Ovary (tissue), 10 donors: ENCODE measurements at places on chromosomes 4 and X.

DNA sequence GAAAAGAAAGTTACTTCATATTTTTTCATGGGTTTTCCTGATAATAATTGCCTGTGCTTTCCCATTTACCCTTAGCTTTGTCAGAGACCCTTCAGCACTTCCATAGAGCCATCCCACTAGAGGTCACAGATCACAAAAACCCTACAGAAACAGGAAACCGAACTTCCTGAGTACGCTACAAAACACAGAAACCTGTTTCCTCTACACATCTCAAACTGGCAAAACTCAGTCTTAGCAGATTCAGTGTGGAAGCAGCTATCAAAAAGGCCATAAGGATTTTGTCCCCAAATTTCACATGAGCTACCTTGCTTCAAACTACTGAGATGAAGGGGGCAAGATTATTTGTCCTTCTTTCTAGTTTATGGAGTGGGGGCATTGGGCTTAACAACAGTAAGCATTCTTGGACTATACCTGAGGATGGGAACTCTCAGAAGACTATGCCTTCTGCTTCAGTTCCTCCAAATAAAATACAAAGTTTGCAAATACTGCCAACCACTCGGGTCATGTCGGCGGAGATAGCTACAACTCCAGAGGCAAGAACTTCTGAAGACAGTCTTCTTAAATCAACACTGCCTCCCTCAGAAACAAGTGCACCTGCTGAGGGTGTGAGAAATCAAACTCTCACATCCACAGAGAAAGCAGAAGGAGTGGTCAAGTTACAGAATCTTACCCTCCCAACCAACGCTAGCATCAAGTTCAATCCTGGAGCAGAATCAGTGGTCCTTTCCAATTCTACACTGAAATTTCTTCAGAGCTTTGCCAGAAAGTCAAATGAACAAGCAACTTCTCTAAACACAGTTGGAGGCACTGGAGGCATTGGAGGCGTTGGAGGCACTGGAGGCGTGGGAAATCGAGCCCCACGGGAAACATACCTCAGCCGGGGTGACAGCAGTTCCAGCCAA, at the start of gene MMRN1:
Gene MMRN1 (plus strand): TSS at position 206 of the 902 bp plus-strand sequence. CDS start 118 bp downstream, at position 324.
- DNase-seq, result no peak

- no peak for DNase-seq
These were observed 59.3 kb downstream of the AMMECR1 start for GRCh38 chrX:110258552-110258951.

DNA sequence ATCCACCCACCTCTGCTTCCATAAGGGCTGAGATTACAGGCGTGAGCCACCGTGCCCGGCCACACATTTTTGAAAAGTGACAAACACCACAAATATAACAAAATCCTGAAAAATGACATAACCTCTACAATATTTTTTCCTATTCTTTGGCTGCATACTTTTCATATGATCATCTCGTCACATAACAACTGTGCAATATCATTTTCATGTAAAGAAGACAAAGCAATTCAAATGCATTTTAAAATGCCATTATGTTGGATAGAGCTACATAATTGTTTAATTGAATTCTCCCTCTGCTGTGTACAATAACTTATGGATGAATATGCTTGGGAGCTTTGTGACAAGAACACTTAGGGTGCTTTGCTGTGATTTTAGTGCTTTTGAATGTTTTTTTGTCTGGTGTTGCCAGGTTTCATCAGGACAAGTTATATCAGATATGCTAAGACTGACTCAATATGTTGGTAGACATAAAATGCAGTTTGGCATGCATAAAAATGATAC, 132.9 kb downstream of the CHIC2 start:
- DNase-seq, result no peak

- DNase-seq, result no peak
These were observed 190.1 kb upstream of the GNPDA2 start for GRCh38 chr4:44916411-44916810.

DNA sequence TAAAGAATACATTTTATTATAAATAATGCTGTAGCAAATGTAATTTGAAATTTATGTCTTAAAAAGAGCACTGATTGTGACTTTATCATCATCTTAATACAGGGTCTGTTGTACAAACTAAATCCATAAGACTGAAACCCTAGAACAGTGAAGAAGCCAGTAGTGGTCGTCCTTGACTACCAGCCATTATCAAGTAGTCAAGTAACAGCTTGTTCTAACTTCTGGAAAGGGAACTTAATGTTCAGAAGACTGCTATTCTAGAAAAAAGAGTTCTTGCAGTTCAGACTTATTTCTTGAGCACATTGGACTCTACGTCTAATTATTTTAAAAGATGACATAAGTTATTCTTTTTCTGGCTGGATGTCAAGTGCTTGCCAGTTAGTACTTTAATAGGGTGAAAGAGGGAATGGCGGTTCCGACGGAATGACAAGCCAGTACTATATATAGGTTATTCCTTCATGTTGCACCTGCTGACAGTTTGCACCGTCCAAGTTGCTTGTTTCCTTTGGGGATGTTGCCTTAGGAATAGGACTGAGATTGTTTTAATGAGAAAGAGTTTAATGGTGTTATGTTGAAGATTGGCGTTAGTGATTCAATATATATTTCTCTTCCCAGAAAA, 109.9 kb downstream of the RAPGEF2 start:
- no peak for DNase-seq

GRCh38 chr4:112485930-112486329, 30.1 kb downstream of the NEUROG2 start:
- no peak for DNase-seq

DNA sequence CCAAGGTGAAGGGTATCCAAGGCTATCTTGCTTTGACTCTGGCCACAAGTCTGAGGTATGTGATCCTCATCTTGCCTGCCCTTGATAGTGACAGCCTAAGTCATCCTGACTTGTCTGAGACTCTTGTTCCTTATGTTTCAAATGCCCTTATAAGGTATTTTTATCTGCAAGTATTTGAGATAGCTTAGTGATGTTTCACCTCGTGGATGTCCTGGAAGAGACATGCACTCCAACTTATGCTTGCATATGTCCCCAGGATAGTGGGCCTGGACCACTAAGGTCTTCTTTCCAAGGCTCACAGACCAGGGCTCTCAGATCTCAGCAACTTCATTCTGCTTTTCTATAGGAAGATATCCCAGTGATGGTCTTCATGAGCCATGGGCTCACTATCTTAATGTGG, 120.5 kb upstream of the WDR1 start:
- DNase-seq, result no peak

DNA sequence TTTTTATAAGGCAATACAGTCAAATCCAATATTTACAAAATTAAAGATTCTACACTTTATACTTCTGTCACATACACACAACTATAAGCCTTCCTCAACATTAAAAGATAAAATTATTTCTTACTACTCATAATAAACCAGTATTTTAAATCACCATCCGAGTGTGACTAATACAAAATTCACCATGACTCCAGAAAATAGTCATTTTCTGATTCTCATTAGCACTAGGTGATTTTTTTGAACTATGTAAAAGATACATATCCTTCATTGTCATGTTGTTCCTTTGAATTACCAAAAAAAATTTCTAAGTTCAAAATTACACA, 646 bp upstream of the SLC7A11 start:
- DNase-seq, result no peak

- no peak for DNase-seq
These were observed 21.3 kb downstream of the TXLNG start for GRCh38 chrX:16807548-16807947.

DNA sequence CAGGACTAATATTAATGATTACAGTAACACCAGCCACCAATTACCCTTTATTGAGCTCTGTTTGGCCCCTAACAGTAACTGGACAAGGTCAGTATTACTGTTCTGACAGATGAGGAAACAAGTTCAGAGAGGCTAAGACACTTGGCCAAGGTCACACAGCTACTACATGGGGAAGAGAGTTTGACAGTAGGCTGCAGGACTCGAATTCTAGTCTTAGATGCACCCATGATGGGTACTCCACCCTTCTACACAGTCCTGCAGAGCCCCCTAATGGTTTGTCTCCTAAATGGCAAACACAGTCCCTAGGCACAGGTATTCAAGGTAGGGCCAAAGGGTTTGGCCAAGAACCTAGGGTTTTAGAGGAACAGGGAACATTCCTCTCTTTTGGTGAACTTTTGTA, 93.9 kb downstream of the NSUN7 start:
- DNase-seq, result no peak

GRCh38 chr4:169071747-169072146, 61.7 kb upstream of the CBR4 start:
- DNase-seq, result no peak

DNA sequence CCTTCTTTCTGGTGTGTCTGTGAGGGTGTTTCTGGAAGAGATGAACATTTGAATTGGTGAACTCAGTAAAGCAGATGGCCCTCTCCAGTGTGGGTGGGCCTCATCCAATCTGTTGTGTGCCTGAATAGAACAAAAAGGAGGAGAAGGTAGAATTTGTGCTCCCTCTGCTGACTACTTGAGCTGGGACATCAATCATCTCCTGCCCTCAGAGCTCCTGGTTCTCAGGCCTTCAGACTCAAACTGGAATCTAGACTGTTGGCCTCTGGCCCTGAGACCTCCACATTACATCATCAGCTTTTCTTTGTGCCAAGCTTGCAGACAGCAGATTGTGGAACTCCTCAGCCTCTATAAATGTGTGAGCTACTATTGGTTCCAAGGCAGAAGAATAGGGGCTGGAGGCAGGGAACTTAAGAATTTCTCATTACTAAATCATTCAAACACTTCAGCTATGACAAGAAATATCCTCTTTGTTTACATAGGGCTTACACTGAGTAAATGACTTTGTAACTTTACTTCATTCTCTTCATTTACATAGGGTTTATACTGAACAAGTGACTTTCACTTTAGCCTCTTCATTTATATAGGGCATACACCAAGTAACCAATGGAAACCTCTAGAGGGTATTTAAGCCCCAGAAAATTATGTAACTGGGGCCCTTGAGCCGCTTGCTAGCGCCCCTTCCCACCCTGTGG, 86.9 kb upstream of the NWD2 start:
- no peak for DNase-seq

DNA sequence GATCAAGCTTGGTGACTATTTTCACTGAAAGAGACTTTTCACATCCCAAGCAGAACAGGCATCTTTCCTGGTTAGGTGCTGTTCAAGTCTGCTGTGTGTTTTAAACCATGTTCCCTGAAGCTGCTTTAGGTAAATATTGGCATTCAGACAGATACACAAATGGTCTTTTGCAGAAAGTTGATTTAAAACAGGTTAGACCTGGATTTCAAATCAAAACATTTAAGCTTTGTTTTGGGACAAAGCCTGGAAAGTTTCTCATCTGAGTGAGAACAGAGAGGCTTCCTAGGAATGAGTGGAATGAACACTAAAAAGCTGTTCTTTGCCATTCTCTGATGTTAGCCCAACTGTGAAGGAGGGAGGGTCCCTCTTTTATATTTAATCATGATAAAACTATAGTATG, 10.1 kb downstream of the ANXA3 start:
- DNase-seq, result no peak

DNA sequence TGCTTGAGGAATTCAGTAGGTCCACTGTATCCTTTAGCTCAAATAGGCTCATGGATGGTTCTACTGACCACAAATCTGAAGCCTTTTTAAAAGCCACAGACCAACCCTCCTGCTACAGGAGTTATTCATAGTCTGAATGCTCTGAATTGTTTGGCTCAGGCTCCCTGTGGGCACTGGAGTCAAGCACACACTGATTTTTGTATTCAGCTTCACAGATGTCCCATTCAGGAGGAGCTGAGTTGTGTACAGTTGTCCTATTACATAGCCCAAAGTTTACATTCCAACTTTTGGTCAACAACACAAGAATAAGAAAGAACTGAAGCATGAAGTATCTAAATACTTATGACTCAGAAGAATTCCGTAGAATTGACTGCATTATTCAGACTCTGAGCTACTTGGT, 243.9 kb downstream of the UNC5C start:
- DNase-seq, result no peak

DNA sequence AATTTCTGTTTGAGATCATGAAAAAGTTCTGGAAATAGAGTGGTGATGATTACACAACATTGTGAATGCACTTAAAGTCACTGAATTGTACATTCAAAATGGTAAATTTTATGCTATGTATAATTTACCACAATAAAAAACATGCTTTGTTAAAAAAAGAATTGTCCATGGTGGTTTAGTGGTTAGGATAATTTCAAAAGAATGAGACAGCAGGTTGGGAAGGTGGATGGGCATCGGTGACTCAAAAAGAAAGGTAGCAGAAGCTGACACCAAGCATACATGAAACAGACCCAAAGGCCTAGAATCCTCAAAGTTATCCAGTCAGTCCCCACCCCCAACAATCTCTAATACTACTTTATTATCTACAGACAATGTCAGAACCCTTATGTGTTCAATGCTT, 91.1 kb downstream of the MSN start:
- no peak for DNase-seq
